ENCODE measurements at places on chromosomes 5 and 9.

DNA sequence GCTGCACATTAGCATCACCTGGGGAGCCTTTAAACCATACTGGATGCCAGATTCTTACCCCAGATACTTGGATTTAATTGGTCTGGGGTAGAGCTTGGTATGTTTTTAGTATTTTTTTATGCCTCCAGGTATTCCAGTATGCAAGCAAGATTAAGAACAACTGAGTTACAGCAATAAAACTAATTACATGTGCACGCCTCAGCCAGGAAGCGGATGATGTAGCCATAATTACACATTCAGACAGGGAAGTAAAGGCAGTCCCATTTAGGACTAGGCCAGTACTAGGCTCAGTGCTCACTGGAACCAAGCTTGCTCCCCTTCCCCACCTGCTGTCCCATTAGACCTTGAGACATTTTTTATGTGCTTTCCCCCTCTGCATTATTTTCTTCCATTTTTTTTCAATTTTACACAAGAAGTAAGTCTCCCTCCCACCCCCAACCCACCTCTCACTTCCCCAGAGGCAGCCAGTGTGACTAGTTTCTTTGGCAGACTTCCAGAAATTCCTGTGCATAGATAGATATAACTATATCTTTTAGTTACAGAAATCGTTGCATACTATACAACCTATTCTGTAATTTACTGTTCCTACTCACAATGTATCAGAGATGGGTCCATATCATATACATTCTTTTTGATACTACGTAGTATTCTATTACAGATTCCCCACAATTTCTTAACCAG lies 7.1 kb upstream of the GNAQ start:
- no peak for DNase-seq

DNA sequence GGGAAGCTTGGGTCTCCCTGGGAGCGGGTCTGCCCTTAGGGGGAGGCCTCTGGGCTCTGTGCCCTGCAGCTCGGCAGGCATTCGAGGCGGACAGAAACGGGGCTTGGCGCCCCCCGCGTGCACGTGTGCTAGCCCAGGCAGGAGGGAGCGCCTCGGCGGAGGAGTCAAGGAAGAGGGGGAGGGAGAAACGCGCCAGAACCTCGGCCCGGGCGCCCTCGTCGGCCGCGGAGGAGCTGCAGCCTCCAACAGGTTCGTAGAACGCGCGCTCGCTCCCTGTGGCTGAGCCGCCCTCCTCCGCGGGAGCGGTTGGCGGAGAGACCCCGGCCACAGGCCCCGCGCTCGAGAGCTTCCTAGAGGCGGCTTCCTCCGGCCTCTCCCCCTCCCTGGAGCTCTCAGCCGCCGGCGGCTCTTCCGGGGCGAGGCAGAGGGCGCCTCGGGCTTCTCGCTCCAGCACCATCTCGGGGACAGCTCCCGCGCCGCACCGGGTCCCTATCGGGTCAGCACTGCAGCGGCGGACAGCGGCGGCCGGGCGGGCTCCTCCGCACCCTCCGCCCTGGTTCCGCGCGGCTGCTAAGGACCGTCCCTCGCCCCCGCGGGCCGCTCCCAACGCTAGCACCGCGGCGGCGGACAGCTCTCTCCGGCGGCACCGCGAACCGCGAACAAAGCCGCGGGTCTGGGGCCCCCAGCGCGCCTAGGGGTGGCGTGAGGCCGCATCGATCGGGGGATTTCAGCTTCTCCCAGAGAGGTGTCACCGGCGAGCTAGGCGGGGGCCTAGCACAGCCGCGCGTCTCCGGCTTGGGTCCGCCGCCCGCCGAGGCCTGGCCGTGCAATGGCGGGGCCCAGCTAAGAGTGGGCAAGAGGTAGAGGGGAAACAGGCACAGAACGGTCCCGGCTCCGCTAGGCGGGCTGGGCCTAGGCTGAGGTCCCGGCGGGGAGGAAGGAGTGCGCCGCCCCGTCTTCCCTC lies 74.6 kb upstream of the CPLX2 start:
- DNase-seq = peak; percentile 52

DNA sequence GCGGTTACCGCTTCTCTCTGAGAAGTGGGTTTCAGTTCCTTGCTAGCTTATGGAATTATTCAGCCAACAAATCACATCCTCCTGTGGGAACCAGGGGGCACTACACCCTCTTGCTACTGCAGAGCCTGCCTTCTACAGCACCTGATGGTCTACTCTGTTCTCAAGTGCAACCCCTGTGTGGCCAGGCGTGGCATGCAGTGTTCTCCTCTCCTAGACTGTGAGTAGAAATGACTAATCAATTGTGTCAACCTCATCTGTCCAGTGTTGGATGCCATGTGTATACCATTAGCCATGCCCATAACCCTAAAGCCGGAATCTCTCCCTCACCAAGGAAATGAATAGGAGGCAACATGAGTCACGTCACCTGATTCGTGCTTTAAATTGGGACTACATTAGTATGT lies 117.2 kb upstream of the LIFR start:
- DNase-seq = no peak

DNA sequence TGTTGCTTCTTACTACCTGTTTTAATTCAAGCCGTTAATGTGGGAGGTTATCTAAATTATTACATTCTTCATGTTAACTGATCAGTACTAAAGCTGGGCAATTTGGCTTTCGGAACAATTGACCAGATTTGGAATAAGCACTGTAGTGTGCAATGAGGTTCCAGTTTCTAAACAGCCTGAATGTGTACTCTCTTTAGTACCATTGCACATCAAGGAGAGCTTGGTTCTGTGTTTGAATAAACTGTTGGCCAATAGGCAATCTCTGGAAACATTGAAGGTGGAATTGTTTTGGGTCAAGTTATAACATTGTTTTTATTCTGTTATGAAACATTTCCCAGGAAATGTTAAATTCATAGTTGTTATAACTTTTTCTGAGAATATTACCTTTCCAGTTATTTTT lies 105.2 kb downstream of the PBX3 start:
- DNase-seq = no peak

- DNase-seq = no peak
Observed at GRCh38 chr5:31937226-31937625, 236.9 kb downstream of the GOLPH3 start.

- no peak for DNase-seq
Observed at GRCh38 chr9:15278091-15278687, 28.8 kb downstream of the TTC39B start.

DNA sequence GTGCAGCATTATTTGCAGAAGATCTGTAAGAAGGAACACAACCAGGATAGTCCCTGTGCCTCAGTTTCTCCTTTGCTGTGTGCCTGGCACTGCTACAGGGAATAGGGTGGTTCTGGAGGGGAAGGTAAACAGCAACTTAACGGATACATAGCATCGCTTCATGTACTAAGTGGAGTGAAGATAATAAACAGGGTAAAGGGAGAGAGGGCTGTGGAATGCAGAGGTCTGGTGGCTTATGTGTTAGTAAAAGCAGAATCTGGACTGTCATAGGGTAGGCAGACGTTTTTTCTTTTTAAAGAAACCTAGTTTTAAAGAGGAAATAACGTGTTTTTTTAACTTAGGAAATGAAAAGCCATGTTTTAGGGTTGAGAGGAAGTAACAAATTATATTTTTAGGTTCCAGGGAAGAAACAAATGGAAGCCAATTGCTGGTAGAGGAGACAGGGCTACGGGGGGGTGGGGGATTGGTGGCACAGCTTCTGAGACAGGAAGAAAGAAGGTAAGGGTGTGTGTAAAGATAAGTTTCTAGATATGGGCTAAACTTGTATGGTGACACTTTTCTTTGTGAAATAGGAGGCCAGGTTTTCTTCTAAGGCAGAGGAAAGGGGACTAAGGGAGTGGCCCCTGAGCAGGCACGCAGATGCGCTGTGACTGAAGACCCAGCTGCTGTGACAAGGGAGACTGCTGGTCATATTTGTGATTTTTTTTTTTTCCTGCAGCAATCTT lies 1.3 kb downstream of the GNG10 start:
- no peak for DNase-seq

GRCh38 chr5:39169081-39169480 lies 50.3 kb downstream of the FYB1 start:
- no peak for DNase-seq

GRCh38 chr5:926417-927171 lies 33.9 kb downstream of the TRIP13 start:
- DNase-seq = no peak

DNA sequence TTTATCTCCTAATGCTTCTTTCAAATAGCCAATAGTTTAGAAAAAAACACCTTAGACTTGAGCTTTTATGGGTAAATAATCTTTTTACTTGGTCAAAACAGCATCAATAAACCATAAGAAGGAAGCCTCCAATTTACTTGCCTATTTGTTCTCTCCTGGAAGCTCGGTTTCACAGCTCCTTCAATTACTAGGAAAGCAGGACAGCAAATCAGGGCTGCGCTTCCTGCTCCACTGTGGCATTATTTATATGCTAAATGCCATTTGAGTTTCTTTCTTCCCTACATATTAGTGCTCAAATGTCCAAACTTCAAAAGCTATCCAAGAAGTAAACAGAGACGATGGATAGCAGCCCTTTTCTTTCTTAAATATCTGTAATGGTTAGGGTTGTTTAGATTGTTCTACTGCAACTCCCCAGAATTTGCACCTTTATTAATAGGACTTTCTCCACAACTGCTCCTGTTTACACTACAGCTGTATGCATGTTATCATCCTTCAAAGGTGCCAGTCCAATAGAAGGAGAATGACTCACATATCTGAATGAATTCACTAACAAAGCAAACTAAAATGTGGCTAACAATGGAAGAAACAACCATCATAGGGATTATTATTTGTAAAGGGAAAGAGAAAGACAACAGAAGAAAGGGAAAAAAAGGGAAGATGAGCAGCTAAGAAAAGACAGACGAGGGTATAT lies 58.7 kb downstream of the MED27 start:
- no peak for DNase-seq

DNA sequence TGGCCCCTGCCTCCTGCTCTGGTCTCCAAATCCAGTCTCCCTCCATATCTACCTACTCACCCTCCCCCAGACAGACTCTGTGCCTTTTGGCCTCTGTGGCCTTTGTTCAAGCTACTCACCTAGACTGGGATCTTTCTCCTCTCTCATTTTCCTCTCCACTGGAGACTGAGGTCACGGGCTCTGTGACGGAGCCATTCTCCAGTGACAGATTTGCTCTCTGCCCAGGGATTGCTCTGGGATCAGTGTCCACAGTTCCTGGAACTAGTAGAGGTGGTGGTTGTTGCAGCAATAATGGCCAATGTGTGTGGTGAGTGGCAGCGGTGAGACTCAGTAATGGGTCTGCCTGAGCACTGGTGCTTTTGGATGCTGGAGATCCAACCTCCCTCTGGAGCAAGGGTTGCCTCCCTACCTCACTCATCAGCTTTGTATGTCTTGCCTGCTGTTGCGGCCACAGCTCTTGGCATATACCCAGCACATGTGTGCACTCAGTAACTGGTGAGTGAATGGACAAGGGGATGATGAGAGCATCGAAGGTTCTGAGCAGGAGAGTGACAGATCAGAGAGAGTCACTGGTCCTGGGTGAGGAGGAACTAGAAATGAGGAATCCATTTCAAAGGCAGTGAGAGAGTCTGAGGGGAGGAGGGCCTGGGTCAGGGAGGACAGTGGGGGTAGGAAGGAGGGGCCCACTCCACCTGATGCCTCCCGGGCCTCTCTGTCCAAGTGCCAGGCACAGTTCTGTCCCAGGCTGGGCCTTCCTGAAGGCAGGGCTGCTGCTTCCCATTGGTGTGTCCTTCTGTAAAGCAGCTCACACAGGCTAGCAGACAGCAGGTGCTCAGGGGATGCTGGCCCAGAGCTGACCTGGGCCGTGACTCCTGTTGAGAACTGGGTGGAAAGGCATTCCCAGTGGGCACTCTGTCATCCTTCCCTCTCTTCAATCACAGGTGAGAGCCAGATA lies 96.5 kb upstream of the PITX1 start:
- no peak for DNase-seq

DNA sequence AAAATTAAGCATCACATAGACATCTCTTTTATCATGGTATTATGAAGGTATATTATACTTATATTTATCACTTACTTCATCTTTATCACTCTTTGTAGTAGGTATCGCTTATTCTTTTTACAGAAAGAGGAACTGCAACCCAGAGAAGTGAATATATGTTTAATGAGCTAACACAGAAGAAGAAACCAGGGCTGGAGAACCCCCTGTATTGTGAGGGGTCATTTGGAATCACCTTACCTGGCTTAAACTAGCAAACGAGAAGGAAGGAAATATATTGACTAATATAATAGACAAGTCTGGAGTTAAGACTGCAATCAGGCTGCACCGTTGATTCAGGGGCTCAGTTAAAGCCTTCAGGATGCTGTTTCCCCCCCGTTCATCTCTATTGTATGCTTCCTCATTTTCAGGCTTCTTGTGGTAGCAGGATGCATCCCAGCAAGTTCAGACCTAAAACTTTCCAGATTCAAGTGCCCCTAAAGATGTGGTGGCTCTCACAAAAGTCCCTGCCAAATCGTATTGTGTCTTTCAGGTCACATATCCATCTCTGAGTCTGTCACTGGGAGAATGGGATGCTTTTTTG lies 146.4 kb downstream of the GCNT1 start:
- DNase-seq = no peak

- DNase-seq = no peak
Observed at GRCh38 chr5:178241231-178241663, 8.6 kb upstream of the PHYKPL start.

GRCh38 chr5:138180183-138180782 lies 1.4 kb downstream of the KIF20A start:
- no peak for DNase-seq

- no peak for DNase-seq
Observed at GRCh38 chr9:89866701-89867100, 261.9 kb downstream of the GADD45G start.

DNA sequence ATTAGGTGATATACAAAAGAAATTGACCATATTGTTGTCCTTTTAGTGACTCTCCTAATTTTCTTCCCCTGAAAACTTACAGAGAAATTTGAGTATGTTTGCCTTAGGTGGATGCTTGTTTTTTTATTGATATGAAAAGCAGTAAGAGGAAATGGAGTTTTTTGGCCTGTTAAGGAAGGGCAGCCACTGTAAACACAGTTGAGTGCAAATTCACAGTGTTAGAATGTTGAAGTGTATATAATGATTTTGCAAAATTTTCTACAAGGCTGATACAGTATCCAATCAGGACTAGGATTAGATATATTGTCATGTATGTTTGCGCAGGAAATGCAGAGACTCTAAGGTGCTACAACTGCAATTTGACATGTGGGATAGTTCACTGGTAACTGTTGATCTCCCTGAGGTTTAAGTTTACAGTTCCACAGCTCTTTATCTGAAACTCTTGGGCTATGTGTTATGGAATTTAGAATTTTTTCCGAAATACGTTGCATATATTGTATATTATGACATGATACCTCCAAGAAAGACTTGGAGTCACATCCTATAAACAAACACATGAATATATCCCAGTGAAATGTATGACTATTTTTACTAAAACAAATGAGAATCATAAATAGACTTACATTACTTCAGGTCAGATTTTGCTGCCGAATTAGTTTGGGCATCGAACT lies 62.5 kb downstream of the FXN start:
- no peak for DNase-seq

- no peak for DNase-seq
Observed at GRCh38 chr9:86732514-86733171, 214.7 kb downstream of the GAS1 start.
